Activated T-helper 1 cell treated with anti-CD3 and anti-CD28 coated beads, Interleukin-2, amount 50 U/mL, for 16 hours (primary cell): ENCODE measurements at places on chromosomes 3 and 15.

GRCh38 chr3:51338632-51339031, 46.5 kb upstream of the MANF start:
- DNase-seq: no peak

- no peak for DNase-seq
Measured at GRCh38 chr3:134242649-134243617, 7.7 kb downstream of the RYK start.

GRCh38 chr15:82963471-82964341, 11.2 kb upstream of the HOMER2 start:
- DNase-seq: no peak

GRCh38 chr3:139561959-139562676, 22.6 kb upstream of the RBP1 start:
- no peak for DNase-seq

DNA sequence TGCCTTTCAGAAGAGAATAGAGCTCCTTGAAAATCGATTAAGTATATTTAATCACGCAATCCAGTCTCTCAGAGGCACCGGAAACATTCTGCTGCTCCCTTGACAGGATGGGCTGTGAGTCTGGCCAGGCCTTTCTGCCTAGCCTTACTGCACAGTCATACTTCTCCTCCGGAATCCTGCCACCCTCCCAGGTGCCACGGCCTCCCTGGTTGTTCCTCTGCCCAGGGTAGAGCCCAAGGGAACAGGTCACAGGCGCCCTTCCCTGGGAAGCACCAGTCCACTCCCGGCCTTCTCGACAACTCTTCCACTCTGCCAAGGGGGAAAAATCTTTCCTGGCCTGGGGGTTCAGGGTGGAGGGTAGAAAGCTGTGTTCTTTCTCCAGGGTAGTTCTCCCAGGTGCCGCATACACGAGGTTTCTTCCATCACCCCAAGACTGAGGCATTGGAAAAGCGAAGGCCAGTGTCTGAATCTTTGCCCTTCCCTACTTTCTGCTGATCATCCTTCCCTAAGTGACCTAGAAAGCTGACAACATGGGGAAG, 17.4 kb upstream of the SYNM start:
- DNase-seq: no peak

DNA sequence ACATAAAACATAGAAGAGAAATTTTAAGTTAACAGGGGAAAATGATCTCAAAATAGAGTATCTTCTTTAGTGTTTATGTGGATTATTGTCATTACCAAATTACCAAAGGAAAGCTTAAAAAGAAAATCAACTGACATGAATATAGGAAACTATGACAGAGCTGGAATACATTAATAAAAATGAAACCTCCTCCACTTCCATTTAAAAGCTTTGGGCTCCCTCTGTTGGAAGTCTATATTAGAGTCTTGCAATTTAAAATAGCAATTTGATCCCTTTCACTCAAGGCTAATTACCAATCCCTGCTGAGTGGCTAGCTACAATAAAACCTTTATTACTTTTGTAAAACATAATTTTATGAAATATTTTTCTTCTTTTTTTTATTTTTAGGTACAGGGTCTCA, 61.4 kb upstream of the IMPG2 start:
- no peak for DNase-seq

GRCh38 chr3:134064081-134064480, 34.4 kb upstream of the SLCO2A1 start:
- DNase-seq: no peak

- no peak for DNase-seq
Measured at GRCh38 chr3:15726881-15727280, 70.9 kb downstream of the ANKRD28 start.

DNA sequence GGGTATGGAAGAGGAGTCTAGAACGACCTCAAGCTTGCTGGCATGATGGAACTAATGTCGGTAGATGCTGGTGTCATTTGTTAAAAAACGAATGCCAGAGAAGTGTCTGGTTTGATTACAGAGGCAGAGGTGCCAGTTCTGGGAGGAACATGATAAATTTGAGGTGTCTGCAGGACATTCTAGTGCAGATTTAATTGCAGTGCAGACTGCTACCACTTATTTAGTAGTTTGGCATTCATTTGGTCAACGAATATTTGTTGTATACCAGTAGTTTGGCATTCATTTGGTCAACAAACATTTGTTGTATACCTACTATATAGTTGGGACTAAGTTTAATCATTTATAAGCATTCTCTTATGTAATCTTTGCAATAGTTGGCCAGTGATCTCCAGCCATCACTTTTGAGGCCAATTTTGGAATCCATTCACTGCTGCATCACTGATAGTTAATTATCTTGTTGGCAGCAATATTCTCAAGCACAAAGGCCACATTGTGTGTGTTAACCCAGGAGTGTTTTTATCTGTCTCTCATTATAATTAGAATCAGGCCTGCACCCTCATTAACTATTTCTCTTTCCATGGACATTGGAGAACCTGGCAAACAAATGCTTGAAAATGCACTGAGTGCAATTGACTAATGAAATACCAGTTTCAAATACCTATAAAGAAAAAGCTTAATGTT, 19.5 kb upstream of the TGFBR2 start:
- no peak for DNase-seq

- DNase-seq: no peak
Measured at GRCh38 chr15:93182703-93183205, 93.7 kb upstream of the RGMA start.

- no peak for DNase-seq
Measured at GRCh38 chr3:30293621-30294240, 312.7 kb upstream of the TGFBR2 start.
